ENCODE measurements at places on chromosomes 5 and 9.

DNA sequence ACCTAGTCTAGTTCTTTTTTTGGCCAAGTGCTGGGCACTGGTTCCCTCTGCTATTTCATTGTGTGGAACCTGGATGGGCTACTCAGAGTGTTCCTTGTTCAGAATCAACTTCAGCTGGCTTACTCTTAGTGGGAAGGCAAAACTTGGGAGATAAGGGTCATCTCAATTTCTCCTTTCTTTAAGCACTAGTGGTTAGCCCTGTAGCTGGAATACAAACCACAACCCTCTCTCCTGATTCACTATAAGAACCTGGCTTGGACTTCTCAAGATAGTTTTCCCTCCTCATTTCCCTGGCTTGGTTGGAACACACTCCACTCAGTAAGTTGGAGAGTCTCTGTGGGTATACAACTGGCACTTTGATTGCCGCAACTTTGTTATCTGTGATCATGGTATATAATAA, 35.1 kb downstream of the GRIA1 start:
- no peak for DNase-seq

- no peak for DNase-seq
Observed at GRCh38 chr9:131633491-131634031, 88.2 kb downstream of the PRRT1B start.

DNA sequence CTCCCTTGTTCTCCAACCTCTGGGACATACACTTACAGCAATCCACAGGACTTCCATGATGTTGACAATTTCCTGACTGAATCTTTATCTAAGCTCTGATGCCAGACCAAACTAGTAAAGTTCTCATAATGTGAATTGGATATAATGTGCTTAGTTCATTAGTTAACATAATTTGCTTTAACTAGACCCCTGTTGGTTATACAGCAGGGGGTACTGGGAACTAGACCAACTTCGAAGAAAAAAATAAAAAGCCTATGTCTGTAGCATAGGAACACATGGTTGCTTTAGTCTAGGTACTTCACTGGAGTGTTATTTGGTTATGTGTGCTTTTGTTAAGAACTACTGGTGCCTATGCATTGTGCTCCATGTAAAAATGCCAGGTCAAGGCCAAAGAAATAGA, 173.8 kb downstream of the ADAMTS6 start:
- no peak for DNase-seq

DNA sequence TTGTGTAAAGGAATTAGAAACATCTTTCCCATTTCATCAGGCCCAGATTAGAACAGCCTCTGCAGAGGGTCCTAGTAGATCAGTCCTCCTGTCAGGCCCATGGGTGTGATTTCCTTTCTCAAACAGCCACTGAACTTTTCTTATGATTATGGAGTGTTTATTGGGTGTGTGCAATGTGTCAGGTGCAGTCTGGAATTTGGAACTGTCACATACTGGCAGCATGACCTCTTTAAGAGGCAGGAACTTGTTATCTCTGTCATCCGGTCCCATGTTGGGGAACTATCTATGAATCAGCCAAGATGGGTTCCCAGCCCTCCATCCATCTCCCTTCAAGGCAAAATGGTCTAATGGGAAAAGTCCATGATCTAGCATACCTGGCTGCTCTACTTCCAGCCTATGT, 11.6 kb upstream of the MEGF9 start:
- DNase-seq, result no peak

DNA sequence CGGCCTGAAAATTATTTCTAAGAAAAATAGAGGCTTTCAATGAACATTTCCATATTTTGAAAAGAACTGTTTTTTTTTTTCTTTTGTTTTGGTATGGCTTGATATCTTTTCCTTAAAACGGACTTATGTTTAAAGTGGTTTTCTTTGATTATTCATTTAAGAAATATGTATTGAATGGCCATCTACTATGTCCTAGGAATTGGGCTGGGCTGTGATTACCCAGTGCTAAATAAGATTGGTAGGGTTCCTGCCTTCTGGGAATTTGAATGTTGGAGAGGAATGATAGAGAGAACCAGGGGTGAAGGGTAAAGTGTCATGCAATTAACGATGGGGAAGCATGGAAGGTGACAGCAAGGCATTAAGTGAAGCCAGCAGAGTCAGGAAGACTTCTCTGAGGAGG, 33.2 kb downstream of the TNFSF8 start:
- DNase-seq, result no peak

GRCh38 chr9:133117271-133118178, 3.5 kb downstream of the RALGDS start:
- DNase-seq, result no peak

DNA sequence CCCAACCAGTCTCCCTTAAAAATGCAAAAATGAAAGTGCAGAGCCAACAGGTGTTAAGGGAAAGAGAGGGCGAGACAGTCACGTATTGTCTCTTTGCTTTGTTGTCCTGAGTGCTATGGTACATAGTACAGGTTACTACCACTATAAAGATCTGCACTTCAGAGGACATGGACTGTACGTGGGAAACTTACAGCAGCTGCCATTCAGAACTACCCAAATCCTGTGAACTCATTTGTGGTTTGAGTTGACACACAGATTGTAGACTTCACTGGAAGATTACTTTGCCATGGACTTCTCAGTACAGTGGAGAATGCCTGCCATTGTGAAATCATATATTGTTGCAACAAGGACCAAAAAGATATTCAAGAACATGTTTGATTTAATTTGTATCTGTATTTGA, 34.8 kb downstream of the FBXO38 start:
- no peak for DNase-seq

DNA sequence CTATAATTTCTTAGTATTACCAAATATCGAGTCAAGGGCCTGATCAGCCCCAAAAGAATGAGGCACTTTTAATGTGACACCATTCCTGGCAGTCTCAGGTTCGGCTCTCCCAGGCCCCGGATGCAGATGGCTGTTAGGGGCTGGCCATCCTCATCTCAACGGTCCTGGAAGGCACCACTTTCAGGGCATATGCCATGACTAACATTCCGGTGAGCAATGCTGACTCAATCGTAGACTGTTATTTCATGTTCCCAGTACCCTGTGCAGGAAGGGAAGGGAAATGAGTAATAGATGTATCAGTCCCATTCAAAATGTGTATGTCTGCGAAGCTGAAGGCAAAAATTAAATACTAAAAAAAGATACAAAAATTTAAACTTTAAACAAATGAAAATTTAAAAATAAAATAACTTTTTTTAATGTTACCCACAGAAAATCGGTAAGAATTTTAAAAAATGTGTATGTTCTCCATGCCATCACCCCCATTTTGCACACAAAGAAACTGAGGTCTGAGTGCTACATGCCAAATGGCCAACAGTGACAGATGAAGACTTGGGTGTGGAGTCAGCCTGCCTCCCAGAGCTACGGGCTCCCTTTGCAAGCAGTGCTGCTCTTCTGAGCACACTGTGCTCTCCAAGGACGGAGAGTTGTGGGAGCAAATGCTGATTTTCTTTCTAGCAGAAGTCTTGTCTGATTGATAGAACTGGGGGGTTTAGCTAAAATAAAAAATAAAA, 79.0 kb downstream of the GLDC start:
- no peak for DNase-seq

- no peak for DNase-seq
Observed at GRCh38 chr9:34582787-34583186, 6.7 kb downstream of the CNTFR start.

DNA sequence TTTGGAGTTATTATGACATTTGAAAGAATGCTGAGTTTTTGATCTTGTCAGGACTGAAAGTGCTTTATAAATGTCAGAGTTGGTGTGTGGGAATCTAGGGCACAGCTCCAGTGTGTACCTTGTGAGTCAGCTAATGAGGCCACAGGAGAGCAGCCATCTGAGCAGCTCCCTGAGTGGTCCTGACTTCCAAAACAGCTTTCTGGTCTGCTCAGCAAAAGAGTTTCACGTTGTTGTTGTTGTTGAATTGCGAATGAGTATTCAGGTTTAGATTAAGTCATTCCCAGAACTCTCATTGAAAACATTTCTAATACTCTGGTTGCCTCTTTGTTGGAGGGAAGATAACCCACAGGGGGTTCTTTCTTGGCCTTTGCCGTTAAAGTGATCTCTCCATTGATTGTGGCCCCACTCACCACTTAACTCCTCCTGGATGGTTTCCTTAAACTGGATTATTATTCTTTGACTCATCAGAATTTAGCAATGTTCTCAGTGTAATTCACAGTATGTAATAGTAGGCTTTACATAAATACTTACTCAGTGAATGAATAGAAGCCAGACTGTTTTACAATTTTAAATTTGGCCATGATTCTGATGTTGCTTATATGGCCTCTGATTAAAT, 125.1 kb upstream of the SGCD start:
- DNase-seq, result no peak

DNA sequence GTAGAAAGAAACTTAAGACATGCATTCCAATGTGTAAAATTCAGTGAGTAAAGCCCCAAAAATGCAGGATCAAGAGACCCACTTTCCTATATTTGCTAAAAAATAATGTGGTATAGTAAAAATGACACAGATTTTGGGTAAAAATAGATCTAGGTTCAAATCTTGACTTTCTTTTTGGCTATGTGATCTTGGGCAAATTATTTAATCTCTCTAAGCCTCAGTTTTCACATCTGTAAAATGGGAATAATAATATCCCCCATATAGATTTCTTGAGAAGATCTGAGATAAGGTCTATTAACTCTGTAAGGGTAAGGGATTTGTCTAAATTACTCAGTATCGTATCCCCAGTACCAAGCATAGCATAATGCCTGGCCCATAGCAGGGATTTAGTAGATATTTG, 172.3 kb downstream of the CARTPT start:
- no peak for DNase-seq

DNA sequence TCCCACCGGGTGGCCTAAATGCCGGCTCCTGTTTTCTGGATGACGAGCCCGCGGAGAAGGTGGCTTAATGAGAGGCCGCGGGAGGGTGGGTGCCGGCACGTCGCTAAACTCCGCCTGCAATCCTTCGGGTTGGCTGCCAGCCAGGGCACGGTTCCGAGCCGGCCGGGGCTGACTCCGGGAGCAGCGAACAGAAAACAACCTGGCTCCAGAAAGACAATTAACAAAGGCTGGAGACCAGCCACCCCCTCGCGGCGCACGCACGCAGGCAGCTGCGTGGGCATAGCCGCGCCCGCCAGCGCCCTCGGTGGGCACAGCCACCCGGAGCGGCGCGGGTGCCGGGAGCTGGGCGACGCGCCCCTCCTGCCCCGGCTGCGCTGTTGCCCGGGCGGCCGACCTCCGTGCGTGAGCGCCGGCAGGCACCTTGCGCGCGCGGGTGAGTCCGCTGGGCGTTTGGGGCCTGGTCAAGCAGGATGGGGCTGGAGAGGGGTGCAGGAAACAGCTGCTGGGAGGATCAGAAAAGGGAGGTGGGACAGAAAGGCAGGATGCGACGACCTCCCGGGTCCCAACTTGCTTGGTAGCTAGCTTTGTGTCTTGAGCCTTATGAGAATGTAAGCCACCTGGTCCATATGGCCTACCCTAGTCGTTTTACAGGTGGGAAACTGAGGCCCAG, at the start of gene ARHGEF37:
ARHGEF37 (plus strand) TSS at position 307 of the 670 bp plus-strand sequence. CDS start 16,272 bp downstream, outside the sequence.
- DNase-seq, result peak; percentile 34

- no peak for DNase-seq
Observed at GRCh38 chr5:114434396-114435219, 72.7 kb downstream of the KCNN2 start.

All from naive thymus-derived CD4-positive, alpha-beta T cell (primary cell).